ENCODE measurements at places on chromosomes 7 and 10.

GRCh38 chr7:118626739-118627138 lies 402.2 kb downstream of the ANKRD7 start:
- no peak for DNase-seq

GRCh38 chr10:132066186-132066585 lies 440 bp downstream of the JAKMIP3 start:
- DNase-seq, result no peak

GRCh38 chr10:52437205-52437646 lies 123.1 kb downstream of the DKK1 start:
- no peak for DNase-seq

GRCh38 chr7:18201350-18201749 lies 173.7 kb upstream of the PRPS1L1 start:
- no peak for DNase-seq

GRCh38 chr10:78540355-78541076 lies 506.9 kb downstream of the RPS24 start:
- no peak for DNase-seq

DNA sequence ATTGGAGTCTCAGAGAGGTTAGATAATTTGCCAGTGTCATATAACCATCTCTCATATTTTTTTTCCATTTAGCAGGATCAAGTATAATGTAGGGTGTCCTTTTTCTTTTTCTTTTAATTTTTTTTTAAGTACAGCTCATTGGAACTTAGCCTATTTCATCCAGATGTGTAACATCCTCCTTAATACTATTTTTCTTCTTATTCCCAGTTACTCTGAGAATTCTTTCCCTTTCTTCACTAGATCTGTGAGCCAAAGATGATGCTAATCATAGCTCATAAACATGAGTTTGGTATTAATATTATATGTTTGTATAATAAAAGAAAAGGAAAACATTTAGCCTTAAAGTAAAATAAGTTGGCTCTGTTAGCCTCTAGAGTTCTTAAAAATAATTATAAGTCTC lies 32.8 kb downstream of the PPP1R9A start:
- no peak for DNase-seq

DNA sequence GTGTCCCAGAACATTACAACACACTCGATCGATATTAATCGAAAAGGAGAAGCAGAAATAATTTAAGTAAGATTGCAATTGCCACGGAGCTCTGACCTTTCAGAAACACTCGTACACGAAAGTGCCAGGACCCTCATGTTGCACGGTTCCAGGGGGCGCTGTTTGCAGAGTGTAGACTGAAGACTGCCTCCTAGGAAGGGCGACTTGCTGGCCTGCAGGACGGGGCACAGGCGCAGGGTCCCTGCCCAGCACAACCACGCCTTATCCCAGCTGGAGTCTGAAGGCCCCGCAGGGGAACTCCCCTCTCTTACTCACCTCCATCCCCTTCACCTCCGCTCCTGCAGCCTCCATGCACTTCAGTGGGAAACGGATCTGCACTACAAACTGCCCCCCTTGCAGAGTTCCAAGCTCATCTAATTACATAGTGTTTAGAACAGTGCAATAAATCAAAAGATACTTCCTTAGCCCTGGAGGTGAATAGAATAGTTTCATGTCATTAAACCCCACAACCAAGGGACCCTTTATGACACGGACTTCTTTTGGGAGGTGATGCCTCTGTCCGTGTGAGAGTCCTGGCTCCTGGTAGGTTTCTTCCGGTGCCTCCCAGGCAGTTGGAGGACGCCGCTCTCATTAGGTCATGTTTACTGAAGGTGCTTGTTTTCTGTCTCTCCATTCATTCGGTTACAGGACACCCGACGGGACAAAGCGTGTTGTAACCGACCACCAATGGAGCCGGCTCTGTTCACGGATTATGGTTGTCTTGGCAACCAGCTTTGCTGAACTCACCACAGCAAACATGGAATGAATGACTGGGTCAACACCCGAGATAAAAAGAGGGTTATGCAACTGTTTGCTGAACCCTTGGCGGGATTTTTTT lies 262.2 kb downstream of the BAMBI start:
- DNase-seq, result no peak

DNA sequence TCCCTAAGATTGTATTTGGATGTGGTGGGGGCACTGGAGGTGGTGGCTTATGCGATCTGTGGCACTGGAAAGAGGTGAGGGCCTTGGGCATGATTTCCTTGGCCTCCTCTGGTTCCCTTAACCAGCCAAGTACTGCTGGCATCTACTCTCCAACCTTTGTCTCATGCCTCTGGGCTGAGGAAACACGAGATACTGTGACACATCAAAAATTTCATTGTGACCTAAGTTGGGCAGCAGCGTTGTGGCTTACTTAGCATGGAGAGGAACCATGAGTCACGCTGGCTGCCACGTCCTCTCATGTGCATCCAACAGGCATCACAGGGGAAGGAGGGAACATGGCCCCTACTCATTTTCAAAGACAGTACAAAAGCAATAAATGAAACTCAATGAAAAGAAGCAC lies 29.7 kb upstream of the GSDME start:
- DNase-seq, result no peak

DNA sequence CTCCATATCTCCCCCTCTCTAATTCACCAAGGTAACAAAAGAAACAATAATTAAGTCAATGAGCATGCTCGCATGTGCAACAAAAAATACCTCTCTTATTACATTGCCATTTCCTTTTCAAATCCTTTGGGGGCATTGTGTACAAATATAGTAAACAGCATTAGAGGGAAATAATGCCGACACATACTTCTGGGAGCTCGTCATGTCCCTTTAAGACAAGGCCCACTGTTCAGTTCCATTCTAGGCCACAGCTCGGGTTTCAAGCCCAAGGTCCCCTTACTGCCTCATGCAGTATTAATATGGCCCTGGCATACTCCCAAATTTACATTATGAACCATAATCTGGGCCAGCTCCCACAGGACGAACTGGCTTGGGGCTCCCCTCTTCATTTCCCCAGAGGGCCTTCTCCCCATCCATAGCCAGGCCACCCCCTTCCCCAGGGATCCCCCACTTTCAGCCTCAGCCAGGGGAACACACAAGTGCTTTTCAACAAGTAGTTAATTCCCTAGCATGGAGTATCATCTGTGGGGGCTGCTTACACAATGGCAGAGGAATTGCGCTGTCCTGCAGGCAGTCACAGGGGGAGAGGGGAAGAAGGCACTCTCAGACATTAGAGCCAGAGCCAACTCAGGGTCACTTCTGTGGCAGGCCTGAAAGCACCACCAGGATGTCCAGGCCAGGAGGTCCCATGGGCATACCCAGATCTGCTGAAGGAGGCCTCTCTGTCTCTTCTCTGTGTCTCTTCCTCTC lies 110.6 kb downstream of the KCNMA1 start:
- no peak for DNase-seq

- no peak for DNase-seq
Measured at GRCh38 chr10:43971981-43972380, 323.3 kb upstream of the ZNF32 start.

- no peak for DNase-seq
Measured at GRCh38 chr10:87546210-87546609, 41.5 kb downstream of the MINPP1 start.

- DNase-seq, result no peak
Measured at GRCh38 chr10:17290226-17290625, 62.2 kb downstream of the VIM start.

DNA sequence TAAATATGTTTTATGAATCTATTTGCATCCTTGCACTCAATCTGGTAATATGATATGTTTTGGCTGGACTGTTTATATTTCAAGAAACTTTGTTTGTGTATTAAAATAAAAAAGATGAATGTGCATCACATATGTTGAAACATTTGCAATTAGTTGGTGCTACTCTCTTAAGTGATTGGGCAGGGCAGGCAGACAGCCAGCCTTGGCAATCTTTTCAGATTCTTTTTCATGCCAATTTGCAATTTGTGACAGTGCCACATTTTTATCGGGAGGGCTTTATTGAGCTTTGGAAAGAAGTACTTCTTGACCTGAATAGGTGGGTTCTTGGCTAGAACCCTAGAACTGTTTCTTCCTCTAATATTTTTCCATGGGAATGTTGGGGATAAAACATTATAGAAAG lies 152.2 kb downstream of the NXPH1 start:
- no peak for DNase-seq

DNA sequence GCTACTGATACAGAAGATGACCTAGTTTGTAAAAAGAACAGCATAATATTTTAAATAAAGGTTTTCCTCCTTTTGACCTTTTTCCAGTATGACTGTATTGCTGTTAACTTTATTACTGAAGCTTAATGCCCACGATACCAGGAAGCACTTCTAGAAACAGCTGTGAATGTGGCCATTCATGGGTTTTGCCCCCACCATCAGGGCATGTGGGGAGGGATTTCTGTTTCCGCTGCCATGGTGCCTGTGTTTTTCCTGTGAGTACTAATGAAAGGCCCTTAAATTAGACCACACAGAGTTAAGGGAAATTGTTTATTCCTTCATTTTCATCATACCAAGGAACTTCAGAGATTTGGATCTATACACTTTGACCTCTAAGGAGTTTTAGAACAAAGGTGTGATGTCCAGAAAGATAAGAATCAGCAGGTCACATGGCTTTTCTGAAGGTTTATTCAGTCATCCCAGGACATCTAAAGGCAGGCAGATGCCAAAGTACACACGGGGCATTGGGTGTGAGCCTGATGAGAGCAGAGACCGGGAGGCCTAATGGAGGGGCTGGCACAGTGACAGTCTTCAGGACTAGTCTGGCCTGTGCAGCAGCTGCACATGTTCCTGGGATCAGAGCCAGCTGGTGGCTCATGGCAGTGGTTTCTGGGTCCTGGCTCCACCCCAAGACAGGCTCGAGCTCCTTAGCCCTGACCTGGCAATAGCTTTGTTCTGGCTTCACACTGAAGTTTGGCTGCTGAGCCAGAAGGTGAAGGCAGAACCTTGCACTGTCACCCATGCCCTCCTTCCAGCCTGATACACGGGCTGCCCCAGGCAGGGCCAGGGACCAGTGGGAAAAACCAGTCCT lies 190.9 kb downstream of the REEP3 start:
- DNase-seq, result peak; percentile 43

DNA sequence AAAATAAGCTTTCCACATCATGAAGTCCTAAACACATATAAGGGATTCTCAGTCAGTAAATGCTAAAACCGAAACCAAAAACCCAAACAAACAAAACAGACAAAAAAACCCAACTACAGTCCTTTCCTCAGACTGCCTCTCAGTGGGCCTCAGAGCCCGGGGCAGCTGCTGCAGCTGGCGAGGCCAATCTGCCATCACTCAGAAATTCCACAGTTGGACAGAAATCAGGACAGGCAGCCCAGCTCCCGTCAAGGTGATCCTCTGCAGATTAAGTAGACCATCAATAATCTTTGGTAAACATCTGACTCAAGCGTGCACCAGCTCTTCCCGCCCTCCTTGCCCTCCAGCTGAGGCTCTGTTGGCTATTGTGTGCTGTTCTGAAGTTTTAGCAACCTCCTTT lies 142.2 kb downstream of the ATXN7L1 start:
- no peak for DNase-seq

- no peak for DNase-seq
Measured at GRCh38 chr10:96889415-96890171, 57.5 kb downstream of the LCOR start.

- no peak for DNase-seq
Measured at GRCh38 chr10:102394801-102395399, 605 bp upstream of the NFKB2 start.

GRCh38 chr10:80588546-80588945 lies 50.8 kb downstream of the SH2D4B start:
- DNase-seq, result no peak

DNA sequence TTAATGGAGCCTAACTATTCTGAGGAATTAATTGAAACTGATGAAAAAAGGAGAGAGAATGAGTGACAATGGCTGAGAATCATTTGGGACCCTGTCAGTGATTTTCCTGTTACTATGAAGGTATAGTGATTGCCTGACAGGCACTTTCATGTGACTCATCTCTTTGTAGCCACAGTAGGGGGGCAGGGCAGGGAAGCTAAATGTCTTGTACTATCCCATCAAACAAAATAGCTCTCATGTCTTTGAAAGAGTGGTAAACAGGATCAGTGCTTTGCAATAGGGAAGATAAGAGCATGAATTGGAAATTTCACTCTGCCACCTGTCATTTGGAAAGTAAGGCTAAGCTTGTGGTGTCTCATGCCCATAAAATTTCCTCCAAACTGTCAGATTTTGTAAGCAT lies 94.5 kb upstream of the GSDME start:
- DNase-seq, result no peak

- no peak for DNase-seq
Measured at GRCh38 chr7:5116359-5116758, 70.7 kb downstream of the RBAK start.

- no peak for DNase-seq
Measured at GRCh38 chr7:158094671-158095226, 492.9 kb downstream of the PTPRN2 start.

DNA sequence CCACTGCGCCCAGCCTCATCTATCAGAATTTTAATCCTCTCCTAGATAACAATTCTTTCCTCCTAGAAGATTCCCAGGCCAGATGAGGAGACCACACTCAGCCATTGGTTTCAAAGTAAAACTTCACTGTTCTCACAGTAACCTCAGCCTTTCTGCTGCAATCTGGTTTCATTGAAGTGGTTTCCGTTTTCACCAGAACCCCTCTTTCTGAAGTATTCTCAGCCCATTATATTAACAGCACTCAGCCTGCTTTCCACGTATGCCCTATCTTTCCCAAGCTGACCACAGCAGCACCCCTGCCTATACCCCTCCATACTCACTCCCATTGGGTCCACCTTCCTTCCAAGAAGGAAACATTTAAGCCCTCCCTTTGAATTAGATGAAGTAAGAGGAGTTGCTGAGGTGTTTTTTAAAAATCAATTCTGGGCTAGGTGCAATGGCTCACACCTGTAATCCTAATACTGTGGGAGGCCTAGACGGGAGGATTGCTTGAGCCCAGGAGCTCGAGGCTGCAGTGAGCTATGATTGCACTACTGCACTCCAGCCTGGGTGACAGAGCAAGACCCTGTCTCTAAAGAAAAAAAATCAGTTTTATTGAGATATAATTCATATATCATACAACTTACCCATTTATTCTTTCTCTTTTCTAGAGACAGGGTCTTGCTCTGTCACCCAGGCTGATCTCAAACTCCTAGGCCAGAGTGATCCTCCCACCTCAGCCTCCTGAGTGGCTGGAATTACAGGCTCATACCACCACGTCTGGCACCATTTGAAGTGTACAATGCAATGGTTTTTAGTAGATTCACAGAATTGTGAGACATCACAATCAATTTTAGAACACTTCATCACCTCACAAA lies 11.3 kb downstream of the PLAU start:
- no peak for DNase-seq

- no peak for DNase-seq
Measured at GRCh38 chr10:78852466-78853240, 216.1 kb upstream of the ZMIZ1 start.

DNA sequence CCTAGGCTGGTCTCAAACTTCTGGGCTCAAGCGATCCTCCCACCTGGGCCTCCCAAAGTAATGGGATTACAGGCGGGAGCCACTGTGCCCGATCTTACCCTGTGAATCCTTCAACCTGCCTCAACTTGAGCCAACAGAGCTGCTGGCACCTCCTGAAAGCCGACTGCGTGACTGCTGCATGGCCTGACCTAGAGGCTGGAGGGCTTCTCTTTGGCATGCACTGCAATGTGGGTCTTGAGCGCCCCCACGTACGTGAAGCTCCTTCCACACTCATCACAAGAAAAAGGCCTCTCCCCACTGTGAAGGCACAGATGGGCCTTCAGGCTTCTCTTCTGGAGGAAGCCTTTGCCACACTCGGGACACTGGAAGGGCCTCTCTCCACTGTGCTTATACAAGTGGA lies 12.9 kb upstream of the ZNF786 start:
- DNase-seq, result no peak
